ENCODE measurements at places on chromosomes 1 and 21. TPM values are rescaled to one million over a fixed set of nuclear protein-coding genes. Genes with fewer than 3 reads are reported as not detected.

- no peak for DNase-seq
Measured at GRCh38 chr1:29523576-29523975, 287.3 kb downstream of the PTPRU start.

- no peak for DNase-seq
Measured at GRCh38 chr1:109163551-109163950, 49.6 kb downstream of the ELAPOR1 start.

DNA sequence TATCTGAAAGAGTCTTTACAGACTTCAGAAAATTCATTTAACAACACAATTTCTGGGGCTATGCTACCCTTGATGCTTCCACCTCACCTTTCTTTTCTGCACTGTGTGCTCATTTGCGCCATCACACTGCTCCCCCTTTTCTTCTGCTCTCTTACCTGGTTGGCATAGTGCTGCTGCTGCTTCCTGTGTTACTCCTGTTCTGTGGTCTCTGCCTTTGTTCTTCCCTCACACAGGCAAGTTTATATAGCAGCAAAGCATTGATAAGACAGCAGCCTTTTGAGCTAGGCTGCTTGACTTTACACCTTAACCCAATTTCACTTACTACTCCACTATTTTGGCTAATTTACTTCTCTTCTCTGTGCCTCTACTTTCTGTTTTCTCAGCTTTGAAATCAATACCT lies 18.3 kb downstream of the SGIP1 start:
- DNase-seq = no peak

The PGBD5 gene
- 3.6 TPM for total RNA-seq

The CDC20 gene
- 289 TPM for total RNA-seq

The HHIPL2 gene
- not detected for total RNA-seq

The TMEM50A gene
- total RNA-seq = 57.8 TPM
